Activated effector memory CD4-positive, alpha-beta T cell treated with anti-CD3 and anti-CD28 coated beads, Interleukin-2, amount 50 U/mL, for 16 hours (primary cell): ENCODE measurements at places on chromosomes 7 and 10.

- DNase-seq = no peak
Observed at GRCh38 chr7:156829669-156830336, 63.2 kb downstream of the LMBR1 start.

- DNase-seq = no peak
Observed at GRCh38 chr10:3225561-3225960, 53.0 kb upstream of the PITRM1 start.

- DNase-seq = no peak
Observed at GRCh38 chr7:107560898-107561516, 2.7 kb downstream of the COG5 start.

- peak; percentile 57 for DNase-seq
Observed at GRCh38 chr7:150947761-150948651, 30.1 kb downstream of the KCNH2 start.

GRCh38 chr10:82497439-82497838 lies 622.4 kb downstream of the NRG3 start:
- DNase-seq = no peak

DNA sequence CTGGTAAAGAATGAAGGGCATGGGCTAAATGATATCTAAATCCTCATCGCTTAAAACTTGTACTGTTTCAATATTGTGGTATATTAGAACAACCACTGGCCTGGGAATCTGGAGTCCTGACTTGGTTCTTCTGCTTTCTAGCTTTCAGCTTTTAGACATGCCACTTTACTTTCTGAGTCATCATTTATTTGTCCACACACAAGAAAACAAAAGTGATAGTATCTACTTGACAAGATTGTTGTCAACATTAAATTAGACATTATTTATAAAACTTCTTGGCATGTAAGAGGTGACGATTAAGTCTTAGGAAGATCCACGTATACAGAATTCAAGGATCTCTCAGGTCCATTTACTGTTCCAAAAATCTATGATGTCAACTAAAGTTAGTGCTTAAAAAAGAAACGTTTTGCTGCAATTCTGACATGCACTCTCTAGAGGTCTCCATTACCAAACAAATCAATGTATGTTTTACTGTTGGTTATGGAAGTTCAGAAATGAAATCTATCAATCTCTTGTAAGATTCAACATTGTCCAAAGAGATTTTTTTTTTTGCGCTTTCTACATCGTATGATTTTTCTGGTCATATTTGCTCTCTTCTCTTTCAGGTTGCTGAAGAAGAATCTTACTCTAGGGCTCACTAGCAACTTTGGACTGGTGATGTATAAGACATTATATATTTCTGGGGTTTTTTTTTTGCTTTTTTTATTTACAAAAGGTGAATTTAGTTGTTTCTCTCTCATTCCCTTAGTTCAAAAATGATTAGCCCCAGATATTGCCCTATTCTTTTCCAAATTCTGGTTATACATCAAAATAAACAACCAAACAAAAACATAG lies 53.6 kb upstream of the DYNC1I1 start:
- no peak for DNase-seq

DNA sequence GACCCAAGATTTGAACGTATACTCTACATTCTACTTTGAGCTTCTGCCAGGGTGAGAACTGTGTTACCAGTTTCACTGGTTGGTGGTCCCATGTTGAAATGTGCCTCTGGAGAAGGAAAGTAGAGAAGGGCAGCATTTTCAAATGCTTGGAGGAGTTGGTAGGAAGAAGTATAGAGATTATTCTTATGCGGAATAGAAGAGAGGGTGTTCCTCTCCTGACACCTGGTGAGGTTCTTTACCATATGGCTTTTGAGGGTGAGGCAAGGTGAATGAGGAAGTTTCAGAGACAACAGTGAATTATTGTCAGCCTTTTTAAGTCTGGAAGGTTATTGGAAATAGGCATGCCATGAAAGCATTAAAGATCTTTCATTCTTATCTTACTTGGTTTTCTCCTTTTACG lies 34.3 kb downstream of the R3HCC1L start:
- no peak for DNase-seq

DNA sequence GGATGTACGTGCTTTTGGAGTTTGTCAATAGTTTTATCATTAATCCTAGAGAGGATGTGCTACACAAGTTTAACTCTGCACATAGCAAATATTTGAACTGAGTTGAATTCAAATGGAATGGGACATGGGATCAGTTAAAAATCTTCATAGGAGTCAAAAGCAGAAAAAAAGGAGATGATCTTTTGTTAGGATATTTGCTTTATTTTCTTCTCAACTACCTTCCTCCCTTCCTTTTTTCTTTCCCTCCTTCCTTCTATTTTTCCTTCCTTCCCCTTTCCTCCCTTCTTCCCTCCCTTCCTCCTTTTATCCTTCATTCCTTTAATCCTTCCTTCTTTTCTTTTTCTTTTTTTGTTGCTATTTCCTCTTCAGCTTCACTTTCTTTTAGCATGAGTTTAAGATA lies 6.6 kb downstream of the PTPRZ1 start:
- no peak for DNase-seq

DNA sequence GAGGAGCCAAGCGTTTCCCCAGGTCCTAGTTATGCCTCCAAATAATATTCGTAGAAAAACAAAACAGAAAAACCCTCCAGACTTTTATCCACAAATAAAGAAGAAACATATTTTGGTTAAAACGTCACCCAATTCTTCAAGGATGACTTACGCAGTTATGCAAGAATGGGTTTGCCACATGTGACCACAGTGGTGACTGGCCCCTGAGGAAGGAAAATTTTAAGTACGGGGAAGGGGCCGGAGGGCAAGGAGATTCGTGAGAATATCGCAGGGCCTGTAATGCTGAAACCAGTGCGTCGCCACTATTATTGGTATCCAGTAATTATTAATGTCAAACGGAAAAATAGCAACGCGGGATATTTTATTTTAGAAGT lies 537 bp upstream of the MRPS24 start:
- no peak for DNase-seq
